ENCODE measurements at places on chromosomes 3 and 15.

DNA sequence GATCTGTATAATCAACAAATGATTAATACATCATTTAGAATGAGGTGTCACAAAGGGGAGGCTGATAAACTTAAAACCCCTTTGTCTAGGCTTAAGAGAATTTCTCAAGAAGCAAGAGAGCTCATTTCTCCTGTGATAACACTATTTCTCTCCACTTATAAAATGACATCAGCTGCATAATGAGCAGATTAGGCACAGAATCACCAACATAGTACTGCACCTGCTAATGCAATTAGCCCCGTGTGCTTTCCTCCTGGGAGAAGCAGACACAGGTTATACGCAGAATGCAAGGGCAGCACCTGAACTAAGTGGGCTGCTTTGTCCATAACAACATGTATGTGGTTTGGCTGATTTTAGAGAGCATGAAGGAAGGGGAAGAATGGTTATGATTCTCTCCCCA, 515.3 kb upstream of the CFAP20DC start:
- DNase-seq, result no peak

- DNase-seq, result no peak
Observed at GRCh38 chr3:48692551-48692950, 6.8 kb upstream of the NCKIPSD start.

DNA sequence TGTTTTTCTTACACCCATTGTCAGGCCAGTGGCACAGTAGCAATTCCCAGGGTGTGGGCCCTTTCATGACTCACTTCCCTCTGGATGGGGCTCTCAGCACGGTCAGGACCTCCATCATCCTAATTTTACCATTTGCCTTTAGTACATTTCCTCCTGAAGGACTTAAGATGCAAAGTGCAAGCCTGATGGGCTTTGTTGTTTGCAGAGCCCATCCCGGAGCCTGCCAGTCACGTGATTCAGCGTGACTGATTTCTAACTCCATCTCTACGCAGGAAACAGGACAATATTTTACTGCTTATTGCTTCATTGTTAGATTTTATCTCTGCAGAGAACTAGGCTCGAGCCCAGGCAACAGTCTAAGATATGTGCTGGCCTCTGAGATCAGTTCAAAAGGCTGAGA, 223.7 kb downstream of the PDZRN3 start:
- no peak for DNase-seq

DNA sequence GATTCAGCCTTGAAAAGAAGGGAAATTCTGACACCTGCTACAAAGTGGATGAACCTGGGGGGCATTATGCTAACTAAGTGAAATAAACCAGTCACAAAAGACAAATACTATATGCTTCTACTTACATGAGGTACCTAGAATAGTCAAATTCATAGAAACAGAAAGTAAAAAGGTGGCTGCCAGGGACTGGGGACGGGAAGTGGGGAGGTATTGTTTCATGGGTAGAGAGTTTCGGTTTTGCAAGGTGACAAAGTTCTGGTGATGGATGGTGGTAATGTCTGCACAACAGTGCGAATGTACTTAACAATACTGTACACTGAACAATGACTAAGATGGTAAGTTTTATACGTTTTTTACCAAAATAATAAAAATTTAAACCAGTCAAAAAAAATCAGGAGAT, 4.8 kb downstream of the IDH2 start:
- peak; percentile 62 for DNase-seq

- DNase-seq, result no peak
Observed at GRCh38 chr3:134892761-134893160, 97.7 kb downstream of the EPHB1 start.

DNA sequence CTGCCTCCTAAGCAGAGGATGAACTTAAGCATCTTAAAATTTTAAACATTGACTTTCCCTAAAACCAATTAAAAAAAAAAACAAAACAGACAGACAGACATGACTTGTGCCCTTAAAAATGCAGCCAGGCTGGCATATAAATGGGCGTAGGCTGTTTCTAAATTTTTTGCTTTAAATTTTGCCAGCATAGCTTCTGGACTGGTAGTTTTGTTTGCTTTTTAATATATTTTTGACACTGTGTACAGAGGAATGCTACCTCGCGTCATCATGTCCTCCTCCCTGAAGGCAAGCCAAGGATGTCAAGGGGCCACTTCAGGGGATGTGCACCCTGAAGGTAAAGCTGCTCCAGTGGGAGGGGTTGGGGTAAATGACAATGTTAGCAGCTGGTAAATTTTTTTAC, 134.8 kb downstream of the PGPEP1L start:
- no peak for DNase-seq

DNA sequence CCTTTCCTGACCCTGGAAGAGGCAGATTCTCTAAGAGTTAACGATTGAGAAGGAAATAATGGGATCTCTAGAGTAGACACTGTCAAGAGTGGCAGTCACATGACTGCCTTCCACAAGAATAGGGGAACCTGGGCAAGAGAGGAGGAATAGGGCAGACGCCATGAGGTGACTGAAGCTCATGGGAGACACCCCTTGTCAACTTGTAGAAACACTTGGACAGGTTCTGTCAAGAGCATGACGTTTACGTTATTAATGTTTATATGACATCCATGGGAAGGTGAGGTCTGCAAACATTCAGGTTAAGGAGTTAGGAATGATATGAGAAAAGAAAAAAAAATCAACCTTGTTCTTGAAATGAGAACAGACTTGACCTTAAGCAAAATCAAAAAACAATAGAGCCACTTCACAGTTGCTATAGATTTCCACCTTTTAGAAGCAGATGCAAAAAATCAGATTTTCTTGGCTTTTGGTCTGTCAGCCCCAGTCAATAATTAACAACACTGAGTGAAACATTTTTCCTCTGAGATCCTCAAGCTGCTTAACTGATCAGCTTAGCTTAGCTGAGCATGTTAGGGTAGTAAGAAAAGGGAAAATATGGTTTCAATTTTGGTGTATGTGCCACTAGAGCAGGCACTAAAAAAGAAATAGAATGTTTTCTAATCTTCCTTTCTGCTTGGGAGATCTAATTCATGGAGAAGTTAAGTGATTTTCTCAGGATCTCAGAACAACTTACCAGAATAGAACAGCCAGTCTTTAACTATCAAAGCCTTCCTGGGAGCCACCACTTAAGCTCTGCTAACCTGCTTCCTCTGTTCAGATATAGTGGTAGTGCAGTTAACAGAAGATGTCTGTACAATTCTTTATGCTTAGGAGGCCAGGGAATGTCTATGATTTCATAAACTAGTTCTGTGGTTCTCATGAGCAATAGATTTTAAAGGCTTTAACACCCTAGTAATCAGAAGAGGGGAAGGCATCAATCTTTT, 116.9 kb downstream of the B3GALNT1 start:
- DNase-seq, result no peak

- peak; percentile 69 for DNase-seq
Observed at GRCh38 chr3:14352002-14352627, 50.3 kb upstream of the SLC6A6 start.

GRCh38 chr3:69091389-69092029, 6.8 kb downstream of the ARL6IP5 start:
- DNase-seq, result no peak

GRCh38 chr3:143571548-143571947, 276.7 kb downstream of the SLC9A9 start:
- DNase-seq, result no peak

- no peak for DNase-seq
Observed at GRCh38 chr3:34582055-34582454, 783.6 kb downstream of the PDCD6IP start.

Data from germinal center (tissue), 1 donor.